Thoracic aorta (tissue), 2 donors: ENCODE measurements at places on chromosomes 3 and 15.
A peak's percentile ranks its signal among the peaks of the same experiment; 100 is the strongest.

- no peaks in the 10 kb centered on the region for H3K36me3 ChIP-seq
- no peak overlapping the region for H3K27ac ChIP-seq
- H3K4me3 ChIP-seq: no peak overlapping the region
- DNase-seq: no peak
- no peaks in the 10 kb centered on the region for H3K27me3 ChIP-seq
These were observed 125.4 kb upstream of the MME start for GRCh38 chr3:154954757-154955156.

DNA sequence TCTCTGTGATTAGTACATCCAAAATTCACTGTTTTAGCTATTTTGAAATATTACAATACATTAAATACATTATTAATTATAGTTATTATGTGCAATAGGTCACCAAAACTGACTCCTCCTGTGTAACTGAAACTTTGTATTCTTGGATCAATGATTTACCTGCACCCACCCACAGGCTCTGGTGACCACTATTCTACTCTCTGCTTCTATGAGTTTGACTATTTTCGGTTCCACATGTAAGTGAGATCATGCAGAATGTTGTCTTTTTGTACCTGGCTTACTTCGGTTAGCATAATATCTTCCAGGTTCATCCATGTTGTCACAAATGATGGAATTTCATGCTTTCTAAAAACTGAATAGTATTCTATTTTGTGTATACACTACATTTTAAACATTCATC, 43.8 kb downstream of the SLC2A2 start:
- H3K4me3 ChIP-seq: no peak overlapping the region
- H3K27me3 ChIP-seq: no peaks in the 10 kb centered on the region
- no peak for DNase-seq
- H3K36me3 ChIP-seq: no peaks in the 10 kb centered on the region
- H3K27ac ChIP-seq: no peak overlapping the region

DNA sequence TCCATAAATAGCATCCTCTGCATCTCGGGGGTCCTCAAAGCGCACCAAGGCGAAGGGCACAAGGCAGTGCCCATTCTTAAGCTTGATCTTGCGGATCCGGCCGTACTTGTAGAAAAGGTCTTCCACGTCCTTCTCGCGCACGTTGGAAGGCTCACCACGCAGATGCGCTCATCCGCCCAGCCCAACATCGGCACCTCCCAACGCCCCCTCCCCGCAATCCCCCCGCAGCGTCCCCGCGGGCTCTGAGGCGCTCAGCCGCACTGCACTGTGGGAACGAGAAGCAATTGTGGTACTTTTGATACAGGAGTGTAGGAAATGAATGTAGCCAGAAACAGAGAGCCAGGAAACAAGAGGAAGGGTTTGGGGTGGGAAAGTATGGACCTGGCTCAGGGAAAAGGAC, 17.5 kb downstream of the AP3B2 start:
- H3K27me3 ChIP-seq: no peaks in the 10 kb centered on the region
- no peak overlapping the region for H3K4me3 ChIP-seq
- no peaks in the 10 kb centered on the region for H3K4me1 ChIP-seq
- H3K36me3 ChIP-seq: no peaks in the 10 kb centered on the region
- DNase-seq: no peak
- no peak overlapping the region for H3K27ac ChIP-seq

DNA sequence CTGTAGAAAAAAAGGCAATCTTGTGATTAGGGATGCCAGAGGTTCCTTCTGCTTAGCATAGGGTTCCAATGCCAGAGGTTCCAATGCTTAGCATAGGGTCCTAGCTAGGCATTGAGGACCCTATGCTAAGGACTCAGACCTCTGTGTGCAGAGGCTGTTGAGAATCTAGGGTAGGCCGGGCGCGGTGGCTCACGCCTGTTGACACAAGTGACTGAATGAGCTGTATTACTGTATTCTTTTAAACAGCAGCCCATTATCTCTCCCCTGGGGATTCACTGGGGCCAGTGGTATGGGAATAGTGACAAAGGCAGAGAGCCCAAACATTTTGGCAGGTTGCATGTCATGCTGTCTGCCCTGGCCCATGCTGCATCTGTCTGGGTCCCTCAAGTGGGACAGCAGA, 16.2 kb downstream of the PAK6 start:
- H3K36me3 ChIP-seq: no peaks in the 10 kb centered on the region
- H3K4me1 ChIP-seq: peaks cover 8% of the 10 kb centered on the region
- DNase-seq: no peak

DNA sequence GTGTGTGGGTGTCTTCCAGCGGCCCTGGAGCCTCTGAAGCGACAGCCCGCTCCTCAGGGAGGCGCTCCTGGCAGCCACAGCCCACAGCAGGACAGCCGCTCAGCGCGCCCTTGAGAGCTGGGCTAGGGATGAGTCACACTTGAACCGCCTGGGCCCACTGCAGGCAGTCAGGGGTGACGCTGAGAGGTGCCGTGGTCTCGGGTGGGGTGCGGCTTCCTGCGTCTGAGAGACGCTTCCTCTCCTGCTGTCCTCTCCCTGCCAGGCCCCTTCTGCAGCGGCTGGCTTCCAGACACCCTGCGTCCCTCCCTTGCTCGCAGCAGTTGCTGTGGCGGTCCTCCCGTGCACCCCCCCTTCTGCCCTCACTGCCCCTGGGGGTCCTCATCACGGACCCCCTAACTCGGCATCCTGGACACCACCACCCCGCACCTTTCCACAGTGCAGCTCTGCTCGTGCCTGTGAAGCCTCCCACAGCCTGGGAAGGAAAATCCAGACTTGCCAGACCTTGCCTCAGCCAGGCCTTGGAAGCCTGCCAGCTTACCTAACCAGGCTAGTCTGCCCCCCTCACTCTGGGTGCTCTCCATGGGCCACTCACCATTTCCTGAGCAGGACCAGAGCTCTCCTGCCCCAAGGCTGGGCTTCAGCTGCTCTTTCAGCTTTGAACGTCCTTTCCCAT, 1.1 kb upstream of the SPTBN5 start:
- H3K36me3 ChIP-seq: peaks cover 3% of the 10 kb centered on the region
- no peaks in the 10 kb centered on the region for H3K27me3 ChIP-seq
- H3K4me3 ChIP-seq: peak overlapping the region; percentile 58
- peak overlapping the region; percentile 65 for H3K27ac ChIP-seq

- H3K27ac ChIP-seq: no peak overlapping the region
- H3K27me3 ChIP-seq: no peaks in the 10 kb centered on the region
- no peak overlapping the region for H3K4me3 ChIP-seq
- no peaks in the 10 kb centered on the region for H3K36me3 ChIP-seq
- H3K4me1 ChIP-seq: no peaks in the 10 kb centered on the region
These were observed 76.5 kb upstream of the SPRED1 start for GRCh38 chr15:38176155-38176554.

DNA sequence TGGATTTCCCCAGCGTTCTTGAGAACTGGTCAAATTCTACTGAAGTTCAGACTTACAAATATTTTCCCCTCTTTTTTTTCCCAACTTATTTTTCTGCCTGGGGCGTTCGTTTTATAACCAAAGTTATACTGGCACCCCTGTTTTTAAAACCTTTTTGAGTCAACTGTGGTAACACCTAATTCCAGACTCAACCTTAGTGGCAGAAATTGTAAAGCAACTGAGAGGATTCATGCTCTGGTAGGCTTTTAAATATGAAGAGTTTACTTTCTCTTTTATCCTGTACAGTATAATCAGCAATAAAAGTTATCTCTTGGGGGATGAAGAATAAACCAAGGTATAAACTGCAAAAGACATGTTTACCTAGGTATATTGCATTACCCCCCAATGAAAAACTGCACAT, 2.3 kb downstream of the IL5RA start:
- no peak for DNase-seq
- no peak overlapping the region for H3K4me3 ChIP-seq
- no peaks in the 10 kb centered on the region for H3K36me3 ChIP-seq
- H3K27me3 ChIP-seq: peaks cover 4% of the 10 kb centered on the region
- no peak overlapping the region for H3K27ac ChIP-seq
- H3K4me1 ChIP-seq: no peaks in the 10 kb centered on the region

- no peaks in the 10 kb centered on the region for H3K4me1 ChIP-seq
- H3K27me3 ChIP-seq: no peaks in the 10 kb centered on the region
- no peak overlapping the region for H3K27ac ChIP-seq
These were observed 599.0 kb downstream of the MAGI1 start for GRCh38 chr3:65439641-65440284.

DNA sequence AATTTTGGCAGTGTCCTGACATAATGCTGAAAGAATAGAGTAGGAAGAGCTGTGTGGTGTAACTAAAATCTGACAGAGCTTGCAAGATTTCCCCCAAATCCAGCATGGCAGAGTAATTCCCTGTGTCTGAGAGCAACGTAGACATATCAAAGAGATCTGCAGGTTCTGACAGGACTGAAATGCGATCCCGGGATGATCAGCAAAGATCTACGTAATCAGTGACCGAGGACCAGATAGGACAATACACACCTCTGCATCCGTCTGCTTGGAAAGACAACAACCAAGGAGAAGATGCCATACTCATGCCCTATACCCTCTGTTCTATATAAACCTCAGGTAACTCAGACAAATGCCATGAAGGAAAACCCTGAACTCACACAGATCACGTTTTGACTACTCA, 26.6 kb upstream of the SYNPR start:
- DNase-seq: no peak
- H3K4me1 ChIP-seq: no peaks in the 10 kb centered on the region
- H3K27ac ChIP-seq: no peak overlapping the region
- no peaks in the 10 kb centered on the region for H3K36me3 ChIP-seq
- no peaks in the 10 kb centered on the region for H3K27me3 ChIP-seq

GRCh38 chr15:69468241-69469121, 15.9 kb downstream of the RPLP1 start:
- no peaks in the 10 kb centered on the region for H3K27me3 ChIP-seq
- DNase-seq: no peak
- H3K4me3 ChIP-seq: no peak overlapping the region
- no peak overlapping the region for H3K27ac ChIP-seq

DNA sequence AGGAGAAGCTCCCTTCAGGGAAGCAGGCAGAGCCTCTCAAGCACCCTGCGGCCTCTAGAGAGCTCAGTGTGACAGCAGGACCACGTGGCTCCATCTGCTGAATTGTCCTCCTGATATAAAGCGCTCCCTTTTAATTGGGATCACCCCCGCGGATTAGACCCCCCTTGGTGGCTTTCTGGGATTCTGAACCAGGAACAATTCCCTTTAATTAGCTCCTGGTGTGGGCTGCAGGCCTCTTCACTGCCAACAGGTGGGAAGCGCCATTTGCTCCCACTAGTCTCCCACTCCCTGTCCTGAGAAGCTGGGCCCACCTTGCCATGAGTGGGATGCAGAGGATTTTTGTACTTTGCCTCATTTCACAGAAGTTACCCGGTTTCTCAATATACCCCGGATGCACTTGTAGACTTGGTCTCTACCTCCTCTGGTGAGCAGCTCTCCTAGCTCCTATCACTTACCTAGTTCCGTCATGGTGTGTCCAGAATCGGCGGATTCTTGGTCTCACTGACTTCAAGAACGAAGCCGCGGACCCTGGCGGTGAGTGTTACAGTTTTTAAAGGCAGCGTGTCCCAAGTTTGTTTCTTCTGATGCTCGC, 592 bp downstream of the PGPEP1L start:
- no peak overlapping the region for H3K27ac ChIP-seq
- H3K4me3 ChIP-seq: no peak overlapping the region

DNA sequence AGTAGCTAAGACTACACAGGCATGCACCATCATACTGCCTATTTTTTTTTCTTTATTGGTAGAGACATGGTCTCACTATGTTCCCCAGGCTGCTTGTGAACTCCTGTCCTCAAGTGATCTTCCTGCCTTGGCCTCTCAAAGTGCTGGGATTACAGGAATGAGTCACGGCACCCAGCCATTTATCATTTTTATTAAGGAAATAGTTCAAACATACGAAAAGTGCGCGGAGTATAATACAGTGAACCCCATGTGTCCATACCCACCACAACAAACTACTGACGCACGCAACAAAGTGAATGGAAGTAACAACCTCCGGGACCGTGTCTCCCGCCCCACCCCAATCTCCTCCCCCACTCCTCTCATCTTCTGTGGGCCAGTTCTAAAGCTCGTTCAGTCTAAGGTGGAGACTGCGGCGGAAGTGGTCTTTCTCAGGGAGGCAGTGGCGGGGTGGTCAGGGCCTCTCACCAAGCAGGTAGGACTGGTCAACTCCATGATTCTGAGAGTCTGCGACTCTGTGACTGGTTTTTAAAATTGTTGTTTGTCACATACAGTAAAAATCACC, 42.1 kb downstream of the DNAJB8 start:
- no peak overlapping the region for H3K4me3 ChIP-seq
- DNase-seq: no peak
- no peak overlapping the region for H3K27ac ChIP-seq
- no peaks in the 10 kb centered on the region for H3K36me3 ChIP-seq

GRCh38 chr3:147428754-147429153, 19.6 kb downstream of the ZIC1 start:
- no peaks in the 10 kb centered on the region for H3K36me3 ChIP-seq
- no peak overlapping the region for H3K27ac ChIP-seq
- DNase-seq: no peak
- no peaks in the 10 kb centered on the region for H3K4me1 ChIP-seq
- no peak overlapping the region for H3K4me3 ChIP-seq
- H3K27me3 ChIP-seq: peaks cover 6% of the 10 kb centered on the region

DNA sequence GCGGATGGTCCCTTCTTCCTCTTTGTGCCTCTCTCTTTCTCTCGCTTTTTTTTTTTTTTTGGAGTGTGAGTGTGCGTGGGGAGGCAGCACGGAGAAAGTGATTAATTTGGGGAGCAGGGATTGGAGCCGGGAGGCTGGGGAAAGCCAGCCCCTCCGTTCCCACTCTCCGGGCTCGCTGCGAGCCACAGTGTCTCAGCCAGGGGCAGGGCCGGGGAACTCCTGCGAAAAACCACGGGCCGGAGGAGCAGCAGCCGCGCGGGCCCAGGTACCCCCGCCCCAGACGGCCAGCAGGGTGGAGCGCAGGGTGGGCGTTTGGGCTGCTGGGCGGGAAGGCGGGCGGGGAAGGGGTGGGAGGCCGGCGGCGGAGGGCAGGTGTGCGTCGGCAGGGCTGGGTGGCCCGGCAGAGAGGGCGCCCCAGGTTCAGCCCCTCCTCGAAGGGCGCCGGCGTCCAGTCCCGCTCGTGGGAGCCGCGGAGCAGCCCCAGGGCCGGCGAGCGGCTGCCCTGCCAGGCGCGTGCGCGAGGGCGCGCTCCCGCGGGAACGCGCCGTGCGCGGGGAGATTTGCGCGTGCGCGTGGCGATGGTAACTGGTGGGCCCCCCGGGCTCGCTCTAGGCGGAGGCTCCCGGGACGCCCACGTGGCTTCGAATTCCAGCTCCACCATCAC, 1.4 kb downstream of the CHL1 start:
- no peaks in the 10 kb centered on the region for H3K27me3 ChIP-seq
- H3K27ac ChIP-seq: no peak overlapping the region
- H3K36me3 ChIP-seq: no peaks in the 10 kb centered on the region
- peak overlapping the region; percentile 66 for H3K4me3 ChIP-seq
- peaks cover 18% of the 10 kb centered on the region for H3K4me1 ChIP-seq

DNA sequence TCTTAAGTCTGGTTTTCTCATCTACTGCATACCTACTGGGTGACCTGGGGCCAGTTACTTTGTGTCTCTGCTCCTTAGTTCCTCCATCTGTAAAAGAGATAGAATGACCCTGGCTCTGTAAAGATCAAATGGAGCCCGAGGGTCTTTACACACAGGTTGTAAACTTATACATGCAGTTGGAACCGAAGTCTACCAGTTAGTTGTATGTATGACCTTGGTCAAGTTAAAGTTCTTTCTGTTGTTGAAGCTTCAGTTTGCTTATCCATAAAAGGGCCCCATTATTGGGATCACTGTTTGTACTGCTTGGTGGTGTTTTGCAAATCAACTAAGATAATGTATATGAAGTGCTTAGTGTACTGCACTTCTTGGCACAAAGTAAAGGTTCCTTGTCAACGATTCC, 186.9 kb downstream of the PTPRG start:
- H3K4me3 ChIP-seq: no peak overlapping the region
- no peak for DNase-seq
- H3K4me1 ChIP-seq: peaks cover 35% of the 10 kb centered on the region
- H3K27me3 ChIP-seq: no peaks in the 10 kb centered on the region
- no peak overlapping the region for H3K27ac ChIP-seq
- no peaks in the 10 kb centered on the region for H3K36me3 ChIP-seq

GRCh38 chr3:108907194-108907593, 46.5 kb downstream of the GUCA1C start:
- no peak overlapping the region for H3K4me3 ChIP-seq
- no peaks in the 10 kb centered on the region for H3K27me3 ChIP-seq
- H3K4me1 ChIP-seq: no peaks in the 10 kb centered on the region
